Thymus (tissue), 14 donors: ENCODE measurements at places on chromosomes 3 and 15.

DNA sequence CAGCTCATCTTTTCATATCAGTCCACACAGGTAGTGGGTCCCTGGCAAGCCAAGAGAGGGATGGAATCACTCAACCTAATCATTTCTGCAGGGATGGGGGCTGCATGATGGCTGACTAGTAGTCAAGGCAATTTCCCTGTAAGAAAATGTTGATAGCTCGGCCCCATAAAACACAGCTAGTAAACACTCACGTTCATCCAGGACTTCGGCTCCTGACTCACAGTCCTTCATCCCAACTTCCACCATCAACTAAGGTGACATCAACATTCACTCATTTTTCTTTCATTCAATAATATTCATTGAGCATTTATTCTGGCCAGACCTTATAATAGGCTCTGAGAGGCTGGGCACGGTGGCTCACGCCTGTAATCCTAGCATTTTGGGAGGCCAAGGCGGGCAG lies 4.4 kb upstream of the ACAP2 start:
- no peak for DNase-seq

DNA sequence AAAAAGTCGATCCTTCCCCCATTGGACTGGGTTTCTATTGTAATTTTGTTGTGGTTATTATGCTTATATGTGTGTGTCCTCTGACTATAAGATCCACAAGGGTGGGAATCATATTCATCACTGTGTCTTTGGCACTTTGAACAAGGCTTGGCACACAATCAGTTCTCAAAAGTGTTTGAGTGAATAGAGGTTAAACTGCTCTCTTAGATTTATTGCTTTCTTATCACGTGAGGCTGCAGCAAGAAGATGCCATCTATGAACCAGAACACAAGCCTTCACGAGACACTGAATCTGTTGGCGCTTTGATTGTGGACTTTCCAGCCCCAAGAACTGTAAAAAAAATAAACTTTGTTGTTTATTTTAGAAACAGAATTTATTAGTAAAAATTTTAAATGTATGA lies 295.0 kb upstream of the MDFIC2 start:
- DNase-seq = no peak

- peak; percentile 18 for DNase-seq
These were observed 11.8 kb downstream of the XXYLT1 start for GRCh38 chr3:195259154-195259474.

- no peak for DNase-seq
These were observed 23.4 kb upstream of the AQP9 start for GRCh38 chr15:58114812-58115211.

GRCh38 chr15:55766676-55767075 lies 23.7 kb upstream of the PRTG start:
- DNase-seq = no peak

- DNase-seq = no peak
These were observed 447.7 kb upstream of the DPPA4 start for GRCh38 chr3:109784852-109785631.

- DNase-seq = no peak
These were observed 7.4 kb downstream of the PRSS50 start for GRCh38 chr3:46710229-46710628.

DNA sequence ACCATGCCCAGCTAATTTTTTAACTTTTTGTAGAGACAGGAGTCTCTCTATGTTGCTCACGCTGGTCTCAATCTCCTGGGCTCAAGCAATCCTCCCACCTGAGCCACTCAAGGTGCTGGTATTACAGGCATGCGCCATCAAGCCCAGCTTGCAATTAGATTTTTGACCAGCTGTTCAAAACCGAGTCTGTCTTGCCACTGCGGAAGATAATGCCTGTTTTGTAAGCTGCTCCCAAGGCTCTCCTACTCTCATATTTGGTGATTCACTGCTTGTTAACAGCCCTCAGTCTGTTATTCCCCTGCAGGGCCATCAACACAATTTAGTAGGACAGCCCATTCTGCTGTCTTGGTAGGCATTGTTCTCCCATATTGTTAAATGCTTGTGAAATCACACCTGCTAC lies 17.8 kb upstream of the MCCC1 start:
- no peak for DNase-seq

DNA sequence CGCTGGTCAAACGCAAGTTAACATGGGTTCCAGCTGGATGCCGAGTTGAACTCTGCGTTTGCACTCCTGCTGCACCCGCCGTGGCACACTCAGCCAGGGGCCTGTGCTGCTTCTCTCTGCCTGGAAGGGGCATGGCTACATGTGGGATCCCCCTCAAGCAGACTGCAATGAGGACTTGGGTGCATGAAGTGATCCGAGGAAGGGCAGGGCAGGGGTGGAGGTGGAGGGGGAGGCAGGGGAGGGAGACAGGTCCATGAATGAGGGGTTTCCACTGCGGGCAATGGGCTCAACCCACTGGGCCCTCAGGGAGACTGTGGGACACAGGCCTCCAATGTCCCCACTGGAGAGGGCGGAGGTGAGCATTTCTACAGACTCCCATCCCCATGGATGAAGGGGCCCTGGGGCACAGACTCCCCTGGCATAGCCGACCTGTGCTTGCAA lies 141.6 kb upstream of the MEF2A start:
- no peak for DNase-seq

DNA sequence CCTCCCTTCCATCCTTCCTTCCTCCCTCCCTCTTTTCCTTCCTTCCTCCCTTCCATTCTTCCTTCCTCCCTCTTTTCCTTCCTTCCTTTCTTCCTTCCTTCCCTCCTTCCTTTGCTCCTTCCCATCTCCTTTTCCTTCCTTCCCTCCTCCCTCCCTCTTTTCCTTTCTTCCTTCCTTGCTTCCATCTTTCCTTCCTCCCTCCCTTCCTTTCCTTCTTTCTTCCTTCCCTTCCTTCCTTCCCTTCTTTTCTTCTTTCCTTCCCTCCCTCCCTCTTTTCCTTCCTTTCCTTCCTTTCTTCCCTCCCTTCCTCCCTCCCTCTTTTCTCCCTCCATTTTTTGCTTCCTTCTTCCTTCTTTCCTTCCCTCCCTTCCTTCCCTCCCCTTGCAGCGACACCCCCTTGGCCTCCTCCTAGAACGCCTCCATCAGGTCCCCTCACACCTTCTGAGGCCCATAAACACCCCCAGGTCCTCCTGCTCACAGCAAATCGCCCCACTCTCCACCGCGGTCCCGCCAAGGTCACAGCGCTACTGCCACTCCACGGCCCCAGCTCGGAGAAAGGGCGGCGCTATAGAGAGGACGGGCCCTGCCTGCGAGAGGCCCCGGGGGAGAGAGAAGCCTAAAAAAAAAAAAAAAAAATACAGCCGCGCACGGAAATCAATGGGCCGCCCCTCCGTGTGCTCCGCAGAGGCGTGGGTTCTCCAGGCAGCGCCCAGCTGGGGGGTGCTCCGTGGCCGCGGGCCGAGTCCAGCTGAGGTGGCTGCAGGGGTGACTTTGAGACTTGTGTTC lies 328.2 kb downstream of the OCA2 start:
- no peak for DNase-seq

GRCh38 chr15:70491641-70492040 lies 271.7 kb downstream of the UACA start:
- DNase-seq = no peak
